NCI-H2171 treated with DMSO at 0.1 percent for 48 hours (cell line): ENCODE measurements at places on chromosomes 6 and 20.
A peak's percentile ranks its signal among the peaks of the same experiment; 100 is the strongest.

GRCh38 chr20:50460608-50461267 is 49.4 kb upstream of the PTPN1 start:
- DNase-seq, result peak; percentile 66

- peak; percentile 14 for DNase-seq
Measured at GRCh38 chr6:81465859-81466258, 286.6 kb downstream of the TENT5A start.

GRCh38 chr6:39189915-39190544 is 39.2 kb downstream of the KCNK5 start:
- no peak for DNase-seq

GRCh38 chr20:61696181-61696735 is 369.4 kb downstream of the TAF4 start:
- no peak for DNase-seq

- DNase-seq, result no peak
Measured at GRCh38 chr20:19644085-19644484, 114.0 kb upstream of the RIN2 start.

DNA sequence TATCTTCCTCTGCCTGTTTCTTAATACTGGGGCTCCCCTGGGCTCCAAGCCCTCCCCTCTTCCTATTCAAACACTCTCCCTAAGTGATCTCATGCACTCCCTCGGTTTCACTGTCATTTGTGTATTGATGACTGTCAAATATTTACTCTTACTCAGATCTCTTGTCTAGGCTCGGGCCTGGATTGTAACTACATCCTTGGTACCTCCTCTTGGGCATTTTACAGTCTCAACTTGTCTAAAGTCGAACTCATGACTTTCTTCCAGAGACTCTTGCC is 189.4 kb upstream of the PRDM1 start:
- no peak for DNase-seq

GRCh38 chr6:44041461-44042260 is 85.6 kb downstream of the MRPL14 start:
- DNase-seq, result no peak

DNA sequence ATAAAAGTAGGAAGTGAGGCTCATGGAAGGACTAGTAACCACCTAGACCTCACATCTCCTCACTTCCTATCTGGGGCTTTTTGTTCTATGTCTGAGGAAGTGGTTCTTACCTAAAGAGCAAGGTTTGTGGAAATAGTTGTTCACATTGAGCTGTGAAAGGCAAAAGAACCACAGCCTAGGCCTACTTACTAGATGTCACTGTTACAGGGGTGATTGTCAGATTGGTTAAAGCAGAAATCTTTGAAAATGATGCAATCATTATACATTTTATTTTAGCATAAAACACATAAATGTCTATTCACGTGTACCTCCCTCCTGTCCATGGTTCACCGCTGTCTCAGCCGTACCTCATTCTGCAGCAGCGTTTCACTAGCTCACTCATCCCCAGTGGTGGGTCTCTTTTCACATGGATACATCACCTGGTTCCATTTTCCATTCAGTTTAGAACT is 268.8 kb downstream of the TMEM242 start:
- DNase-seq, result no peak

DNA sequence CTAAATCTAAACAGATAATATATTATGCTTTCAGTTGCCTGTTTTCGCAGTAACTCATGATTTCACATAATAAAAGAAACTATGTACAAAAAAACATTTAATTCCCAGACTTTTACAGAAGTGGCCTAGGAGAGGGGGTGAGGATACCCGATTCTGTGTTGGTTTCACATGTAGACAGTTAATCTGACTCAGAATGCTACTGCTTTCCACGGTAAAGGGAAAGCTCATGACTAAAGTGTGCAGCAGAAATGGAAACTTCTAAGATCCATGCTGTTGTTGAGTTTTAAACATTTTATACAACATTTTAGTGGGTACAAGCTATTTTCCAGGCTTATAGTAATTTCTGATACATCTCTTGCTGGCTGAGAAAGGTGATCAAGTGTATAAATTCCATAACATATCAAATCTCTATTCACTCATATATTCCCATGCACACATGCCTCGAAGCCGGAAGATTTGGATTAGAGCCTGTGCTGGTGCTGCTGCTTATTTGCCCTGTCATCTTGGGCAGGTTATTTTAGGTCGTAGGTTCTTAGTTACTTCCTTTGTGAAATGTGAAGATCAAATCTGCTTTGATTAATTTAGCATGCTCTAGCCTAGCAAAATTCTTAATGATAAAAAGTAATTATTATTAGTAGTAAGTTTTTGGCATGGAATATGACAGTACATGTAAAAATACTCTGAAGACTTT is 896.7 kb upstream of the MAP3K7 start:
- no peak for DNase-seq

DNA sequence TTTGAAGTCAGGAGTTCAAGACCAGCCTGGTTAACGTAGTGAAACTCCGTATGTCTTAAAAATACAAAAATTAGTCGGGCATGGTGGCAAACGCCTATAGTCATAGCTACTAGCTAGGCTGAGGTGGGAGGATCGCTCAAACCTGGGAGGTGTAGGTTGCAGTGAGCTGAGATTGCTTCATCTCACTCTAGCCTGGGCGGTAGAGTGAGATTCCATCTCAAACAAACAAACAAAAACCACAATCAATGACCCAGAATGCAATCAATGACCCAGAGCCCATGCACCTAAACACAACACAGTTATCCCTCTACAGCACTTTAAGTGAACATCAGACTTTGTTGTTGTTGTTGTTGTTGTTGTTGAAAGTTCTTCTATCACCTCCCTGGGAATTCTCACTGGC is 77.9 kb downstream of the MYB start:
- DNase-seq, result no peak

GRCh38 chr6:53301801-53302537 is 46.8 kb downstream of the ELOVL5 start:
- no peak for DNase-seq

DNA sequence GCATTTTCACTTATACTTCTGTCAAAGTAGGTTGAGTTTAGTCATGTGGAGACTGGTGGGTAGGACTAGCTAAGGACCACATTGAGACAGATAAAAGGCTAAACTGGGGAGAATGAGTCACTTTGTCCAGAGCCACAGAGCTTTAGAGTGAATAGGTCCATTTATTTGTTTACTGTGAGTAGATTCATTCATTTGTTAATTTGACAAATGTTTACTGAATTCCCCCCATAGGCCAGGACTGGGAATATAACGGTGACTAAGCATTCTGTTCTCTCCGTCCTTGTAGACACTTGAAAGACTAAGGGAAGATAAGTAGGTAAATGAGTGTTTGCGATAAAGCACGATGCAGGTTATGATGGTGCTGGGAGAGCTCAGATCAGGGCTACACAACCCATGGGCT is 699.7 kb upstream of the ID4 start:
- DNase-seq, result no peak

DNA sequence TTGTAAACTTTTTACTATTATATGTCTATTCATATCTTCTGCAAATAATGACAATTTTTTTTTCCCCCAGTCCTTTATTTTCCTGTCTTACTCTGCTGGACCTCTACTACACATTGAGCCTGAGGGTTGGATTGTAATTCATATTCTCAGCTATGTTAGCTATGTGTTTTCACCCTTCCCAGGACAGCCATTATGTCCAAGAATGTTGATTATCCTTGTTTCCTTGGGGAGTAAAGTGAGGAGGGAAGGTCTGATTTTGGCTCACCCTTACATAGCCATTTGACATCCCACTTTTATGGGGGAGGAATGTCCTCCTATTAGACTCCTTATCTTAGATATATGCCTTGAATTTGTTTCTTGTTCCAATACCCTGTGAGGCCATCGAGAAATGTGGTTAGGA is 17.6 kb upstream of the TBC1D32 start:
- no peak for DNase-seq

DNA sequence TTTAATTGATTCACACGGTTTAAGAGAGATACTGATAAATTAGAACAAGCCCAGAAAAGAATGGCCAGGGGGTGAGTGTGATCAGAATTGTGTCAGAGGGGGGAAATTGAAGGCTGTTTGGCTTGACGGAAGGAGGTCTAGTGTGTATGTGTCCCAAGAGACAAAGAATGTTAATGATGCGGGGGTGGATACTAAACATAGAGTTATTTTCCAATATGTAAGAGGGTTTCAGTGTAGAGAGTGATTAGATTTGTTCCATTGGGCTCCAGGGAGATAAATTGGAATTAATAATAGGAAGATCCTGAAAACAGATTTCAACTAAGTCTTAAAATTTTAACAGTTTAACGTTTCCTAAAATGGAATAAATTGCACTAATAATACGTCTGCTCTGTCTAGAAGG is 38.1 kb upstream of the UTRN start:
- no peak for DNase-seq

DNA sequence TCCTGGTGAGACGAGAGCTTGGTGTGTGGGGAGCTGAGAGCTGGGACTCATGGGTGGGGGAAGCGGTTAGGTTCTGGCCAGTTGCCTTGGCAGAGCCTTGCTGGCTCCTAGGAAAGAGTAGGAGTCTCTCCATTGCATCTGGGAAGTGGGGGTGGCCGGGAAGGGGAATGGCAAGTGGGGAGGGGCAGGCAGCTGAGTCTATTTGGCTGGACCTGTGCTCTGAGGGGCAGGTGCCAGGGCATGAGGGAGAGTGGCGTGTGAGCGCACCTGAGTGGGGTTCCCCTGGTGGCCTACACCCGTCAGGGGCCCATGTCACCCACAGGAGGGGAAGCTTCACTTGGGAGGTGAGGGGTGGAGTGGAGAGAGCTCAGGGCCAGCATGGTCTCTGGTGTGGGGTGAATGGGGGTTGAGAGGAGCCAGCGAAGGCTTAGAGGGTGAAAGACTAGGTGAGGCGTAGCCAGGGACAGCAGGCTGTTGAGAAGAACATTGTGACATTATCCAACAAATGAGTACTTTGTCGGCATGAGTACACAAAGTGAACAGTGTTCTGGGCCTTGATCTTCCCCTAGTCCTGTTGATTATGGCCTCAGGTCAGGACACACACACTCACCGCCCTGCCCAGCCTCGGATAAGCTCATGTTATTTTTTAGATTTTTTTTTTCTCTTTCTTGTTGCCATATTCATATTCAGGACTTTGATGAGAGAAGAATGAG is 59.8 kb downstream of the FAM120B start:
- no peak for DNase-seq

- DNase-seq, result no peak
Measured at GRCh38 chr6:294656-295565, 2.6 kb downstream of the DUSP22 start.

GRCh38 chr20:46731770-46732169 is 22.3 kb downstream of the SLC2A10 start:
- no peak for DNase-seq

DNA sequence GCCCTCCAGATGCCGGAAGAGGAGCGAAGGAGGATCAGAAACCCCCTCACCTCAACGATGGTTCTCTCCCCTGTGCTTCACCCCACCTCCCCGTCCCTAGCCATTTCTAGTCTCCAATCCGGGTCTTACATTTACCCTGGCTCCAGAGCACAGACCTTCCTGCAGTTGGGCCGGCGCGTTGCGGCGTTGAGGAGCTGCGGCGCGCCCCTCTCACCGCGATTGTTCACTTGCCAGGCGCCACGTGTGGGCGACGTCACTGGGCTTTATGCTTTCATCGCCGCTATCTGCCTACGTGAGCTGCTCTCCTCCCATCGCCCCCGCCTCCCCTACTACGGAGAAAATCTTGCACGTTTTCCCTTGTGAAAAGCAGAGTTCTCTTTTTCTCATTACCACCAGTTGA is at the start of gene CRISP2:
Gene CRISP2, minus strand, starts transcription at position 198 of the 400 bp plus-strand sequence. CDS start 4,347 bp downstream, outside the sequence.
- no peak for DNase-seq

DNA sequence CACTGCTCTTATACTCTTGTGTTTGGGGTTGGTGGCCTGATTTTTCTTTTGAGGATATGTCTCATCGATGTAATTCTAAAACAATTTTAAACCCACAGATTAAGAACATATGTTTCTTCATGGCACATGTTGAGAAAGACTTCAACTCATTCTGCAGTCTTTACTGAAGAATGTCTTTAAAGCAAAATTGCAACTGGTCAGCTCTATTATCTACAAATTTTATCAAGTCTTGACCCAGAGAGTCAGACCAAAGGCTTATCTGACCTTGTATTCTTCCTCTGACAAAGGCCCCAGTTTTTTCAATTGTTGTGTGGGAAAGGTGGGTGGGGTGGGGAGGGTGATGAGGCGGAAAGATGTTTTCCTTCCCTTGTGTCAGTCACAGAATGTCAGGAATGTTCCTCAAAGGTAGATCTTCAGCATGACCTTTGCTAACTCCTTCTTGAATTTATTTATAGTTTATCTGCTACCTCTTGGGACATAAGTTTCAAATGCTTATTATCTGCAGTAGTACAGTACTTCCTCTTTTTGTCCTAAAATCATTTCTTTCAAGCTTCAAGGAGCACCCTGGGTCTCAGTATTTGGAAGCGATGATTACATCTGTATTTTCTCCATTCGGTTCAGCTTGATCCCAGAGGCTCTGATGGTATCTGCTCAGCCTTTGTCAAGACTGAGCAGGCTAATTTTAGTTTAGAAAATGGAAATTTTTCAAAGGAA is 63.2 kb upstream of the TIAM2 start:
- no peak for DNase-seq

DNA sequence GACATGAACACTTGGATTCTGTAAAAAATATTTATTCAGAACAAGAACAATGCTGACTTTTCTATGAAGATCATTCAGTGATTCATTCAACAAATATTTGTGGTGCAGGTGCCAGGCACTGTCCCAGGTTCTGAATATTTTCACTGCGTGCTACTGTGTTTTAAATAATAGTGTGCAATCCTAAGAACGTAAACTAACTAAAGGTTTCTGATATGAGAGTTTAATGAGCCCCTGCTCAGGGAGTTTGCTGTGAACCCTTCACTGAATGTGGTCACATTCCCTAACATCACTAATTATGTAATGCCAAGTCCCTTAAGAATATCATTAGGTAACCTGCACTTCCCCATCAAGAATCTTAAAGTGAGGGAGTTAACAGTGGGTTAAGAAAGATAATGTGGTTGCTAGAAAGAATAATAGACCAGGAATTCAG is 1.7 kb upstream of the TMEM170B start:
- no peak for DNase-seq
